ENCODE measurements at places on chromosomes 12 and 14.

GRCh38 chr12:104213952-104214351 is 1.6 kb upstream of the TXNRD1 start:
- no peak for DNase-seq

- no peak for DNase-seq
Measured at GRCh38 chr12:13365748-13366366, 169.3 kb downstream of the EMP1 start.

GRCh38 chr12:1939331-1939730 is 20.9 kb upstream of the CACNA2D4 start:
- no peak for DNase-seq

- DNase-seq, result peak; percentile 63
Measured at GRCh38 chr12:121792607-121793439, 665 bp downstream of the RHOF start.

DNA sequence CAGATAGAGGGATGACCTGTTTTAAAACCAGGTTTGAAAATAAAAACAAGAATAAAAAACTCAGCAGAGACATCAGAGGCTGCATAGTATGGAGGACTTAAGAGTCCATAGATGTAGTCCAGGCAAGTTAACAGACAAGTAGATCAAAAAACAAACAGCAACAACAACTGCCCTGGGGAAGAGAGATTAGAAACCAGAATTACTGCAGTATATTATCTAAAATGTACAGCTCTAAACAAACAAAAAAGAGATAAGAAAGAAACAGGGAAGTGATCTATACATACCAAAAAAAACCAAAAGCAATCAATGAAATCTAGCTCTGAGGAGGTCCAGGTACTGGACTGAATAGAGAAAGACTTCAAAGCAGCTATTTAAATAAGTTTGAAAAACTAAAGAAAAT is 48.8 kb downstream of the ACSM4 start:
- DNase-seq, result no peak

GRCh38 chr14:66403183-66403582 is 83.0 kb upstream of the CCDC196 start:
- DNase-seq, result no peak

All from activated T-cell treated with anti-CD3 and anti-CD28 coated beads for 48 hours (primary cell).